ENCODE measurements at places on chromosomes 16 and 17.
A peak's percentile ranks its signal among the peaks of the same experiment; 100 is the strongest.

DNA sequence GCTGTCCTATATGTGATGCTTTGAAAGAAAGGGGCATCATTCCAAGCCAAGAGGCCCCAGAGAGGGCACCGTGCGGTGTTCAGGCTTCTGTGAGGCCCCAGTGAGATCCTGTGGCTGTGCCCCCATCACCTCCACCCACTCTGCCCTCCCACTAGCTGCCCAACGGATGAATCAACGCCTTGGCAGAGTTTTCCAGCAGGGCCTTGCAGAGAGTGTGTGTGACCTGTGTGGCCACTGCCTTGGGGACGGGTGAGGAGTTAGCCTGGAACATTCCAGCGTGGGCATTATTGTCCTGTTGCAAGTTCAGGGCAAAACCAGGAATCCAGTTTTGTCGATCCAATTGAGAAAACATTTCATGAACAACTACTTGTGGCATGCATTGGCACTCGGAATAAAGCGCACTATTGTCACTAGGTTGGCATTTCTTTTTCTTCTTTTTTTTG lies 53.7 kb downstream of the SF3B3 start:
- no peak for DNase-seq

GRCh38 chr16:85220125-85220839 lies 108.0 kb upstream of the CIBAR2 start:
- peak; percentile 95 for DNase-seq

GRCh38 chr16:84150926-84151325 lies 5.8 kb downstream of the DNAAF1 start:
- peak; percentile 4 for DNase-seq

- DNase-seq, result no peak
Measured at GRCh38 chr17:13025687-13026086, 7.9 kb upstream of the ELAC2 start.

DNA sequence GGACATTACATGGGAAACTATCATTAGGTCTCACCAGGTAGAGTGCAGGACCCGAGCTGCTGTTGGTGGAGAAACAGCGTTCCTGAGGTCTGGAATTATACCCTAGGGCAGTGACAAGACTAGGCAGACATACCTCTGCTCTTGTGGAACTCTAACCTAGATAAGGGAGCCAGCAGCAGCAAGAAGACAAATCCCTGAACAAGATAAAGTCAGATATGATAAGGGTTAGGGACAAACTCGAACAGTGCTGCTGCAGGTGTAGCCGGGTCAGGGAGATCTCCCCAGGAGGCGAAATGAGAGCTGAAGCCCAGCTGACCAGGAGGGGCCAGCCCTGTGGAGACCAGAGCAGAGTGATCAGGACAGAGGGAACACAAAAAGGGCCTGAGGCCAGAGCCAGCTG lies 34.7 kb downstream of the ARSG start:
- DNase-seq, result no peak

DNA sequence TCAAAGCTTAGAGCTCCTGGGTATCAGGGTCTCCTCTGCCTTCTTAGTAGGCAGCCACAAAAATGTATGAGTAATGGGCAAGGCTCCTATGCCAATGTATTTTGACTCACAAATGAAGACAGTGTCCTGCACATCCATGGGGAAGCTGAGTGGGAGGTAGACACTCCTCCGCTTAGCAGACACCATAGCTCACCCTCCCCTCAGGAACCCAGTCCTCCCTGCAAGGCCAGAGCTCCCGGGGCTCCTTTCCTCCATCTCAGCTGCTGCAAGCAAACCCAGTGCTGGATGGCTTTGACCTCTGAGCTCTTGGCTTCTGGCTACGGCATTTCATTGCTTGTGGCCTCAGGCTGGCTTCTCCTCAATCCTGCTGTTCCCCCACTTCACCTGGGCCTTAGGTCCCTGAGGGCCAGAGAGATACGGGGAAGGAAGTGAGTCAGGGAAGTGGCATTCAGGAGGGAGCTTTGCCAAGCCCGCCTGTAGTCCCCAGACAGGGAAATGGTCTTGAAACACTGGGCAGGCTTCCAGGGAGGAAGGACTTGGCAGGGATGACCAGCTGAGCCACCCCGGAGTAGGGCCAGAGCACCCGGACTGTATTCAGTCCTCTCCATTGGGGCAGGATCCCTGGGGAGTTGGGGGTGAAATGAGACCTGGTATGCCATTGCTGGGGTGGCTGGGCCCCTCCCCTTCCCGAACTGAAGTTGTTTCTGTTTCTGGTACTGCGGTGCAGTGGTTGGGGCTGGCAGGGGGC lies 4.5 kb downstream of the ABCC3 start:
- DNase-seq, result peak; percentile 96
